ENCODE measurements at places on chromosomes 2 and 18.

DNA sequence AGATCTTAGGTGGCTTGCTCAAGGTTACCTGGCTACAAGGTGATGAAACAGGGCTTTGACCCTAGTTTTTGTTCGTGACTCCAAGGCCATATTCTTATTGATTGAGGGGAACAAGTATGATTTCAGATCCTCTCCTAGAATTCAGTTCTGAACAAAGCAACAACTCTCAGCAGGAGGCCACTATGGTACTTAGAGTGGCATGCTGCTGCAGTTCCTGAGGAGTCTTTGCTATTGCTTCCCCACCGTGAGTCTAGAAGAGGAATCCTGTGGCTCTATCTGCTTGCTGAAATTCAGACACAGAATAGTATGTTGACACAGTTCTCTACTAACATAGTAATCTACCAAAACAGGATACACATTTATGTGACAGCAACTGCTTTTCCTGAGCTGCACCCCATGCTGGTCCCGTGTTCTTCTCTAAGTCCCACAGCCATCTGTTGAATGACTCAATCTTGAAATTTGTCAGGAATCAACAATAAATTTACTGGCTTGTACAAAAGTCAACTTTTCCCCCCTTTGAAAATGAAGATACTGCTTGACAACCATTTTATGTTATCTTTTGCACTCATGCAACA lies 4.1 kb downstream of the TGFBRAP1 start:
- no peak for DNase-seq

DNA sequence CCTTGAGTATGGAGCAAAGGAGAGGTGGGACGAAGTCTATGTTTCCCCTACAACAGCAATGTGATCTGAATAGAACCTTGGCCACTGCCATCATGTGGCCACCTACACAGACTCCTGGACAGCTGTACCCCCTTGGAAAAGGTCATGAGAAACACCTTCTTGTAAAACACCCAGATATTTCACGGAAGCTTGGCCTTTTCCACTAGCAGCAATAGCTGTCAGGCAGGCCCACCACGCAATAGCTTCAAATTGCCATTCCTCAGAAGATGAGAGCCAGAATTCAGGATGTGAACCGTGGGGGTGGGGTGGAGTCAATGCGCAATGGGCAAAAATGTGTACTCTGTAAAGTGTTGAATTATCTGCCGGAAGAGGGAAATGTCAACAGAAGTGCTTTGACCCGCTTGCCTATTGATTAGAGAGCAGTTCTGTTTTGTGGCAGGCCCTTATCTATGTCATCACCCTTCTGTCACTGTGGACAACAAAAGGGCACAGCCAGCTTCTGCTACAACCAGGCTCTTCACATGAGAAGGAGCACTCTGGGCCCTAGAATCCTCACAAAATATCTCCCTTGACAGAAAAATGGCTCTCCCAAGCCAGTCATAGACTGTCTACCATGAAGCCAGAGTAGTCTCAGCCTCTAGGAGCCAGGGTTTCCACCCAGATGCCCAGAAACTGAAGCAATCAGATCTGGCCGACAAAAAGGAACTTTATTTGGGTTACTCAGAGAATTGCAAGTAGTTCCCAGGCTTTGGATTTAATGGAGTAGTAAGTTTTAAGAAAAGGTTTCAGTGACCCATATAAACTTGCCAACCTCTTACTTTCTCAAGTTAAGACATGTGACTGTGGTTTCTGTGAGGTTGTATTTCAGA lies 9.5 kb downstream of the INPP1 start:
- peak; percentile 65 for DNase-seq

- no peak for DNase-seq
Measured at GRCh38 chr2:101121174-101121573, 30.0 kb downstream of the TBC1D8 start.

DNA sequence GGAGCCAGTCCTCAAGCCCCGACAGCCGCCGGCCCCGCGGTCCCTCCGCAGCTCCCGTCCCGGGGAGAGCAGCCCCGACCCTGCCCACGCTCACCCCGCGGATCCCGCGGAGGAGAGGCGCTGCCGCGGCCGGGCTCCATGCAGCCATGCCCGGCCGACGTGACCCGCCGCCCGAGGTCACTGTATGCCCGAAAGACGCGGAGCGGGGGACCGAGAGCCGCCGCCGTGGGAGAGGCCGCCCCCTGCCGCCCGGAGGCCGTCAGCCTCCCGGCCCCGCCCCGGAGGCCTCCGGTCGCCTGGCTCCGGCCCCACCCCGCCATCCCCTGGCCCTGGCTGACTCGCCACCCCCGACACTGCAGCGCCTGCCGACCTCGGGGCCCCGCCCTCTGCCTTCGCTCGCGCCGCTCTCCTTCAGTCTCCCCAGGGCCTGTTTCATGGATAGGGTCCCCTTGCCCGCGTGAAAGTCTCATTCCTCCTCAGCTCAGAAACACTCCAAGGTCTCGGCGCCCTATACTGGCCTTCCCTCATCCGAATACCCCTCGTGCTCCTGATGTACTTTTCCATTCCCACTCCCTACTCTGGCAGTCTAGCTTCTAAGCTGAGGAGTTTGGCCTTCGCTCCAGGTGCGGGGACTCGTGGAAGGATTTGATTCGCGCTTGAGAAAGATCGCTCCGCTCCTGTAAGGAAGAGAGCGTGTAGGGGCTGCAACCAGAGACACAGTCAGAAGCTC lies at the start of gene BOLA3:
Gene BOLA3 (minus strand): TSS at position 186 of the 730 bp plus-strand sequence. CDS start 38 bp downstream, at position 148.
- DNase-seq: peak; percentile 65

DNA sequence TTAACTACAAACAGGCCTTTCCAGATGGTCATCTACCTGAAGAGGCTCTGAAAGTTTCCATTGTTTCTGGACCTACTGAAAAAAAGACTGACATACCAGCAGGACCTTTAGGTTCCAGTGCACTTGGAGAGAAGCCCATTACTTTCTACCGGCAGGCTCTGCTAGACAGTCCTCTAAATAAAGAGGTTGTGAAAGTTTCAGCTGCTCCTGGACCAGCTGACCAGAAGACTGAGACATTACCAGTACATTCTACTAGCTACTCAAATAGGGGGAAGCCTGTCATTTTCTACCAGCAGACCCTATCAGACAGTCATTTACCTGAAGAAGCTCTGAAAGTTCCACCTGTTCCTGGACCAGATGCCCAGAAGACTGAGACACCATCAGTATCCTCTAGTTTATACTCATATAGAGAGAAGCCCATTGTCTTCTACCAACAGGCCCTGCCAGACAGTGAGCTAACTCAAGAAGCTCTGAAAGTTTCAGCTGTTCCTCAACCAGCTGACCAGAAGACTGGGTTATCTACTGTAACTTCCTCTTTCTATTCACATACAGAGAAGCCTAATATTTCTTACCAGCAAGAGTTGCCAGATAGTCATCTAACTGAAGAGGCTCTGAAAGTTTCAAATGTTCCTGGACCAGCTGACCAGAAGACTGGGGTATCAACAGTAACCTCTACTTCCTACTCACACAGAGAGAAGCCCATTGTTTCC lies 65.8 kb downstream of the ALMS1 start:
- DNase-seq: no peak

DNA sequence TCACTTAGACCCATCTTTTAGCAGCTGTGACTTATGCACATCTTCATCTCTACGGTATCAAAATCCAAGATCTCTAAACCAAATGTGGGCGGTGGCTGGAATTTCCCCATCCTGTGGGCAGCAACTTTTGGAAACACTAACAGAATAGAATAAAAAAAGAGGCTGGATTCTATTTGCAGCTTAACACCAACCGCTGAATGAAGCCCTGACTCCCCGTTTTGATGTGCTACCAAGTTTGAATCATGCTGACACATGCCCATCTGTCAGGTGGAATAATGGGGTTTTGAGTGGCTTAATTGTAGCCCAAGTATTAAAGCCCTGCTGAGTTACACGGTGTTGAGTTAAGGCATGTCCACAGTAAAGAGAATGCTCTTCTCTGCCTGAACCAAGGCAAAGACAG lies 165.2 kb downstream of the MTCL1 start:
- DNase-seq: no peak

- no peak for DNase-seq
Measured at GRCh38 chr2:227661827-227662226, 4.8 kb upstream of the SCYGR5 start.
